ENCODE measurements at places on chromosomes 11 and 22.
A peak's percentile ranks its signal among the peaks of the same experiment; 100 is the strongest.

GRCh38 chr11:58561394-58562098 lies 14.1 kb downstream of the LPXN start:
- DNase-seq = no peak

DNA sequence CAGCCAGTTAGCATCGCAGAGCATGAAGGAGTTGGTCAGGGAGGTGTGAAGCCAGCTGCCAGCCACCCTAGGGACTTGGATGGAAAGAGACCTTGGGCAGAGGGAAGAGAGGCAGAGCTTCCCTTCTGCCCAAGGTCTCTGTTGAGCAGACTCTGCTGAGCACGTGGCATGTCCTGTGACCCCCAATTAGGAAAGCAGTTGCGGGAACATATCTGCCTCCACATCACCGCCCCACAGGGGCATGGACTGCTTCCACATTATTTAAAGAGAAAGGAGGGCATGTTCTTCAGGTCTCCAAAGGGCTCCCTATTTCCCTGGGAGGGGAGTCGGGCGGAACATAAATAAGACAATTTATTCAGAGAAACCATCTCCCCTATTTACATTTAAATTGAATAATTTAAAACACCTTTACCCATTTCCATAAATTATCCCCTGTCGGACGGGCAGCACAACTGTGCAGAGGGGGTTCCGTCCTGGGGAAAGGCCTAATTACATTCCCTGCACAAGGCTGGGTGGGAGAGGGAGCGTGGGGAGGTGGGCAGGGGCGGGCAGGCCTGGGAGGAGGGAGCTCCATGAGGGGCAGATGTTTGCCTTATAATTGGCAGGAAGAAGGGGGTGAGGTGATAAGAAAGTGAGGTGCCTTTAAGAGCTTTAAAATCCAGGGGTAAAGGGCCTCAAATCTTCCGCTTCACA lies 88.8 kb upstream of the THY1 start:
- DNase-seq = no peak

DNA sequence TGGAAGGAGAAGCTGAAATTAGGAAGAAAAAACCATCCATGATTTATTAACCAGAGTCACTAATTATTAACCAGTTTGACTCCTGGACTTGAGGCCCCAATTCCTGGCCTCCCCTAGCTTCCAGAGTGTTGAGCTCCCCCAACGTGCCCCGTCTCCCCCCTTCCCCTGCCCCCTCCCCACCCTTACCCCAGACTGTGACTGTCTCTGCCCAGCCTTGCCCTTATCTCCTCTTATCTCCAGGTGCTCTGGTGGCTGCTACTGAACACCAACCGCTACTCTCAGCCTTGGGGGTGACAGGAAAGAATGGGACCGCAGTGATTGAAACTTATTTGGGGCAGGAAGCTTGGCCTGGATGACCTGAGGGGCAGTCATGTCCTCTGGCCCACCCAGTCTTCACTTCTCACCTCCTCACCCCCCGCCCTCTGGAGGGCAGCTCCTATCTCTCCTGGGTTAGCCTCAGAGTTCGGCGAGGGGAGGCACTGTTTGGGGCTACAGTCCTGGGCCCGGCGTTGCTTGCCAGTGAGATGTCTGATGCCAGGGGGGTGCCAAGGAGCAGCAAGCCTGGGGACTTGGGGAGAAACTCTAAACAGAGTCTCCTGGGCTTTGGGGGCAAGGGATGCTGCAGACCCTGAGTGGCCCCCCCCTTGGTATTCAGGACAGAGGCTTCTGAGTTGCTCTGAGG lies 15.5 kb downstream of the NECTIN1 start:
- no peak for DNase-seq

DNA sequence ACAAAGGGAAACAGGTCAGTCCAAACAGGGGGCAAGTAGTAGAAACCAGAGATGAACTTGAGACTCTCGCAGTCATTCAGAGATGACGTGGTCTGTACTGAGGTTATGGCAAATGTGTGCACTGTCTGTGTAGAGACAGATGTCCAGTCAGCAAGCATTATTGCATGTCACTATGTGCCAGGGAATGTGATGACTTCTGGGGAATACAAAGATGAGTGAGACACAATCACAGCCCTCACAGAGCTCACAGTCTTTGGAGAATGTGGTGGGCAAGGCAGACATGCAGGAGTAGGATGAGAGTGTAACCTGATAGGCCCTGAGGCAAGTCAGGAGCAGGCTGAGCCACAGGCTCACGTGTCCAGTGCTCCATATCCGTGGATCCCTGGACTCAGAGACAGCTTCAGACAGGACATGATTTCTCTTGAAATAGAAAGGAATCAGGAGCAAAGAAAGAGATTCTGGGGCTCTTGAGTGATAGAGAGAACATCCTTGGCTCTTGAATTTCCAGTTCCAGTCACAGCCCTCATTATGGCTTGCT lies 550.7 kb downstream of the ETS1 start:
- DNase-seq = no peak

DNA sequence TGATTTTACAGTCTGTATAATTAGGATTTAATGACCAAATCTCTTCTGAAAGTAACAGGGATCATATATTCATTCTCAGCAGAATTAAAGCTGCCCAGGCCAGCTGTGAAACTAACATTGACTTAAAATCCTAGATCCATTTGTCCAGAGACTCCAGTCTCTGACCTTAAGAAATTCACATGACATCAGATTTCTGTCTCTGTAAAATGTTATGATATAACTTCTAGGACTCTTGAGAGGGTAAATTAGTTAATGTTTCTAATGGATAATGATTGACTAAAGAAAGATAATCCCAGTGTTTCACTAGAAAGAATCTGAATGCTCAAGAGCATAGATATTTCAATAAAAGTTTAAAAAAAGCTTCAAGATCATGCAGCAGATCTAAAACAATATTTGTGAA lies 6.3 kb downstream of the NOX4 start:
- no peak for DNase-seq

- DNase-seq = no peak
Measured at GRCh38 chr11:130124096-130124495, 35.5 kb upstream of the ST14 start.

- no peak for DNase-seq
Measured at GRCh38 chr22:21839765-21840140, 27.7 kb downstream of the MAPK1 start.

DNA sequence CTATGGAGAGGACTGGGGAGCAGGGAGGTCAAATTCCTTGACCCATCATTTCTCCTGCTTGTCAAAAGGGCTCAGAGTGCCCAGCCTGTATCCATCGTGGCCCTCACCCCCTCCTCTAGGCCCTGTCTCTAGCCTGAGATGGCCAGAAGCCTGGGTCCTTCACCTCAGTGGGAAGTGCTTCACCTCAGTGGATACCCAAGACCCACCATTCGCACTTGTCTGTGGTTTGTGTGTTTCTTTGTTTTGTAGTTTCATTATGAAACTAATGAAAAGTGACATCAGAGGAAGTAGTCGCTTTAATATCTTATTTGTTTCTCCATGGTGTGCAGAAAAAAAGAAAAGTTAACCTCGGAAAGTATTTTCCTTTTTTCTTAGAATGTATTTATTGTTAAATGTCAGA lies 194.0 kb upstream of the CADM1 start:
- DNase-seq = no peak

- DNase-seq = no peak
Measured at GRCh38 chr22:21948390-21948789, 4.3 kb downstream of the PPM1F start.

DNA sequence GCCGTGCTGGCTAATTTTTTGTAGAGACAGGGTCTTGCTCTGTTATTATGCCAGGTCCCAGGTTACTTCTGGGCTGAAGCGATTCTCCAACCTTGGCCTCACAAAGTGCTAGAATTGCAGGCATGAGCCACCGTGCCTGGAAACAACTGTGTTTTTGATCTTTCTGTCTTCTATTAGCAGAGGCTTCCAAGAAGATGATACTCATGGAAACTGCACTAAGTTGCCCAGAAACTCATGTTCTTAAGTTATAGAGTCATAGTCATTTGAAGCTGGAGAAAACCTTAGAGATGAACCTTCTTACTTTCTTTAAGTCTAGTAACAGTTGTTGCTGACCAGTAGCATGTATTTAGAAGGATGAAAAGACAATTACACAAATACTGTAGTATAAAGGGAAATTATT lies 37.1 kb upstream of the HSPA8 start:
- DNase-seq = no peak

- no peak for DNase-seq
Measured at GRCh38 chr11:129298988-129299387, 76.7 kb upstream of the BARX2 start.

DNA sequence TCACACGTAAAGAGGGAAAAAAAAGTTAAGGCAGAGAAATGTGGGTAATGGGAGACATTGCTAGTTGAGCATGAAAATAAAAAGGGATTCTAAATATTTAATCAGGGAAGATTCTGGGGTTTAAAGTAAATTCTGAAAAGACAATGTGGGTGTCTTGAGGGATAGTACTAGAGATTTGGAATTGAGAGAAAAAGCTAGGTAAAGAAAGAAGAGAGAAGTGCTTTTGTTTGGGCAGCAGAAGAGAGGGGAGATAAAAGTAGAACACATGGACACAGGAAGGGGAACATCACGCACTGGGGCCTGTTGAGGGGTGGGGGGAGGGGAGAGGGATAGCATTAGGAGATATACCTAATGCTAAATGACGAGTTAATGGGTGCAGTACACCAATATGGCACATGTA lies 3.5 kb upstream of the YPEL4 start:
- no peak for DNase-seq

GRCh38 chr11:43690929-43691725 lies 10.6 kb downstream of the HSD17B12 start:
- DNase-seq = no peak

GRCh38 chr11:95593111-95593510 lies 196.5 kb downstream of the FAM76B start:
- DNase-seq = no peak

GRCh38 chr22:45930324-45930723 lies 46.6 kb downstream of the WNT7B start:
- no peak for DNase-seq

DNA sequence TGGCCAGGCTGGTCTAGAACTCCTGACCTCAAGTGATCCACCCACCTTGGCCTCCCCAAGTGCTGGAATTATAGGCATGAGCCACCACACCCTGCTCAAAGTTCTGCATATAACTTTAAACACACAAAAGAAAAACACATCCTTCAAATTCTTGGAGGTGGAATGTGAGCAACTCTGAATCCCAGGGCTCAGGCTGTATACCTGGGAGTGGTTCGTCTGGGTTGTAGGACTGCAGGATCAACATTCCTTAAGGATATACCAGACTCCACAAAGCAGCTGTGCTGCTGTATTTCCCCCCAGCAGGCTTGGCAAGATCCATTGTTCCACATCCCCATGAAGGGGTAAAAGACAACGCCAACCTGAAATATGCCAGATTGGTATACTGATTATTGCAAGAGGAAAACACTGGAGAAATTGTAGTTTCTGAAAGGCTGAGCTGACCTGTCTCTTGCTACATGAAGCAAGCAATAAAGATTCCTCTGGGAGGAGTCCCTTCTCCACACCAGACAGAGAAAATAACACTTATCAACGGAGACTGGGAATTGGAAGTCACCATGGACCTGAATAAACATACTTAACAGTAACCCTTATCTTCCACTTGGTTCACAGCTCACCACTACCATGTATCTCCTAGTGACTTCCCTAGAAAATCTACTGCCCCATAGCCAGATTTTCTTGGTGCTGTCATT lies 12.2 kb upstream of the RPS3 start:
- no peak for DNase-seq

DNA sequence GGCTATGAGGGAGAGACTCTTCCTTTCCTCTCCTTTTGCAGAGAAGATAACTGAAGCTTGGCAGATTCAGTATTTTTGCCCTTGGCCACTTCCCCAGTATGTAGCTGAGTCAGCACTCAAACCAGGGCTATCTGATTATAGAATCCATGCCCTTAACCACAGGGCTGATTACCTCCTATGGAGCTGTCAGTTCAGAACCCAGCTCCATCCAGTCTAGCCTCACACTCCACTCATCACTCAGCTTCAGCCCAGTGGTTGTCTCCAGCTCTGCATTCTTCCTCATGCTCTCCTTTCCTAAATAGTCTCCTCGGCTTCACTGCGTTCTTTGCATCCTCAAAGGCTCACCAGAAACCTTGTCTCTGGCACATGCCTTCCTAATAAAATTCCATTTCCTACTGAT lies 151.6 kb upstream of the BLID start:
- no peak for DNase-seq

GRCh38 chr11:6608011-6608410 lies 4.0 kb downstream of the TAF10 start:
- DNase-seq = no peak

- DNase-seq = no peak
Measured at GRCh38 chr22:27996981-27997380, 77.9 kb upstream of the PITPNB start.

DNA sequence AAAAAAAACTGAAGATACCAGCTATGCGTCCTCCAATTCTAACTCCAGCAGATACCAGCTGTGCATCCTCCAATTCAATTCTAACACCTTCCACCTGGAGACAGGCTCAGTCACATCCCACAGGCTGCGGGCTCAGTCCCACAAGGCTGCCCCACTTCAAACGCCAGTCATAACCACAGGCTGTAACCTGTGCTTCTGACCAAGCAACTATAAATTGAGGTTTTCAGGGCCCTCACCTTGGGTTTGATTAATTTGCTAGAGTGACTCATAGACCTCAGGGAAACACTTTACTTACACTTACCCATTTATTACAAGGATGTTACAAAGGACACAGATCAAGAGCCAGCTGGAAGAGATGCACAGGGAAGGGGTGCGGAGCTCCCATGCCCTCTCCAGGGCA lies 32.4 kb upstream of the MSANTD2 start:
- no peak for DNase-seq

GRCh38 chr11:133563505-133564025 lies 31.3 kb upstream of the OPCML start:
- no peak for DNase-seq

- DNase-seq = no peak
Measured at GRCh38 chr11:62430425-62430824, 11.6 kb downstream of the SCGB1A1 start.

GRCh38 chr11:123797114-123797513 lies 9.0 kb downstream of the OR6M1 start:
- DNase-seq = peak; percentile 94

DNA sequence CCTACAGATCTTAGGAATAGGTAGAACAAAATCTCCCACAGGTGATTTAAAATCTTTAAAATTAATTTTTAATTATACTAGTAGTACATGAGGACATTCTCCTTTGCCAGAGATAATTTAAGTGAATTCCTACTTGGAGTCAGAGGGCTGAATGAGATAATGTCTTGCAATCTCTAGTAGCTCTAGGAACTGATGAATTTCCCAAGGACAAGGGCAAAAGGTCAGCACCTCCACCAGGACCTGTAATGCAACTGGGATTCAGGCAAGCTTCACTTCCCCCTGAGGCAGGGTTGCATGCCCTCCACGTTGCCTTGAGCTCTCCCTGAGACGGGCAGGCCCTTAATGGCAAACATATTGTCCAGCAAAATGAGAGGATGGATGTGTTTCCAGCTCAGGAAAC lies 330.3 kb upstream of the PITPNB start:
- no peak for DNase-seq

DNA sequence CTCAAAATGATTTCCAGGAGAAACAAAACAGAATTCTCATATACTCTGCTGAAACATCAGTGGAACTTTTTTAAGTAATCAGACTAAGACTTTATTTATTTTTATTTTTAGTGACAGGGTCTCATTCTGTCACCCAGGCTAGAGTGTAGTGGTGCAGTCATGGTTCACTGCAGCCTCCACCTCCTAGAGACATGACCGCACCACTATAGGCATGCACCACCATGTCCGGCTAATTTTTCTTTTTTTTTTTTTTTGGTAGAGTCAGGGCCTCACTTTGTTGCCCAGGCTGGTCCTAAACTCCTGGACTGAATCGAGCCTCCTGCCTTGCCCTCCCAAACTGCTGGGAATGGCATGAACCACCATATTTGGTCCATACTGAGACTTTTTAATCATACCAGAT lies 42.9 kb downstream of the PRDM10 start:
- DNase-seq = no peak

Measured in NCI-H1105 treated with DMSO at 0.1 percent for 48 hours (cell line).